ENCODE measurements at places on chromosomes 13 and 19.
A peak's percentile ranks its signal among the peaks of the same experiment; 100 is the strongest.

DNA sequence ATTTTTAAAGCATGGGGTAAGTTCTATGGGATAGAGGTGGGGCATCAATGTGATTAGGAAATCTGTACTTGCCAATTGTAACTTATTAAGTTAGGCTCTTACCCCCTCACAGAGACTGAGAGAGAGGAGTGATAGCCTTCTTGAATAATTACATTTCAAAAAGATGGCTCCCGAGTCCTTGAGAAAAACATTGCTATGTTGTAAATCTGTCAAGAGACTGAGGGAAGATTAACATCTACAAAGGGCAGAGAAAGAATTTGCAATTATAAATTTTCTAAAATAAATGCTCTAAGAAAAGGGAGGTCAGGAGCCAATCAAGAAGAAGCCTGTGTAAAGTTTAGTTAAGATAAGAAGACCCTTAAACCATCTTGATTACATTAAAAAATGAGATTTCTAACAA, 1570.8 kb downstream of the OLFM4 start:
- DNase-seq = no peak

DNA sequence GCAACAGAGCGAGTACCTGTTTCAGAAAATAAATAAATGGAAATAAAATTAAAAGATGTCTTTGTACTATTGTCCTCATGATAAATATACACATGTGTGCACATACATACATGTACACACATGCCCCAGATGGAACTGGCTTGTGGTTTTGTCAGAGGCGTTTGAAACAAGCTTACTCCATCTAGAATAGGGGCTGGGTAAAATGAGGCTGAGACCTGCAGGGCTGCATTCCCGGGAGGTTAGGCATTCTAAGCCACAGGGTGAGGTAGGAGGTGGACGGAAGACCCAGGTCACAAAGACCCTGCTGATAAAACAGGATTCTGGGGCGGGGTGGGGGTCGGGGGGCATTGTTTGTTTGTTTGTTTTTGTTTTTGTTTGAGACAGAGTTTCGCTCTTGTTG, 8.1 kb upstream of the SIN3B start:
- no peak for DNase-seq

GRCh38 chr13:109422161-109422560, 364.2 kb downstream of the IRS2 start:
- no peak for DNase-seq

- DNase-seq = no peak
Measured at GRCh38 chr19:57818378-57818777, 3.7 kb upstream of the ZNF552 start.

- no peak for DNase-seq
Measured at GRCh38 chr19:7865262-7865911, 8.8 kb downstream of the PRR36 start.

DNA sequence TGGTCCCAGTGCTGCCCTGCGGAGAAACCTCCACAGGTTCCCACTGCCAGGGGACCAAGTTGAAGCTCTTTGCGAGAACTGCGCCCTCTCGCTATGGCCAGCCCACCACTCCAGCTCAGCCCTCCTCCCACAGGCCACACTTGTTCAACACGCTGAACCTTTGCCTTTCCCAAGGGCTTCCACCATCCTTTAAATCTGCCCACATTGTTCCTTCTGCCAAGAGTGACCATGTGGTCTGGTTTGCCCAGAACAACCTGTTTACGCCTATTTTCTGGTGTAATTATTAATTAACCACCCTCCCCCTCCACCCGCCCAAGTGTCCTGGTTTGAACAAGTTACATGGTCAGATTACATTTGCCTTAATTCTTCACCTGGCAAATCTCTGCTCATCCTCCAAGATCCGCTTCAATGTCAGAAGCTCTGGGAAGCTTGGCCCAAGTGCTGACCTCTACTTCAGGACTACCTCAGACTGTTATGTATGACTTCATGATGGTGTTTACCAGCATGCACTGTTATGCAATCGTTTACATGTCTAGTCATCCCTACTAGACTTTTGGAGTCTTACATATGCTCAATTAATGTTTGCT, 12.0 kb upstream of the USP12 start:
- no peak for DNase-seq

GRCh38 chr13:109650861-109651260, 135.5 kb downstream of the IRS2 start:
- no peak for DNase-seq

DNA sequence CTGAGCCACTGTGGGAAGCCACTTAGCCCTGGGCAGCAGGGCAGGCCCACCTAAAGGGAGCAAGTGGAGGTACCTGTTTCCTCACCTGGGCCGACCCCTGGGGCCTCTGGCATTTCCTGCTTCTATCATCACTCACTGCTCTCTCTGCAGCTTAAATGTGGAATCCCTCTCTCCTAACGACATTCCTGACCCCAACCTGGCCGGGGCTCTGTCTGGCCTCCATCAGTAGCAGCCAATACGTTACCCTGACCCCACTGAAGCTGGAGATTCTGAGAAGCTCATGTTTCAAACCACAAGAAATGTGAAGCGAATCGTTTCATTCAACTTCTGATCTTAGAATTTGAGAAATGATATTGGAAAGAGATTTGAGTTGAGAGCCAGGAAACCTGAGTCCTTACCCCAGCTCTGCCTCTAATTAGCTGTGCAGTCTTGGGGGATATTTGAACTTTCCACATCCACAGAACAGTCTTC, 39.9 kb downstream of the DOCK9 start:
- no peak for DNase-seq

- no peak for DNase-seq
Measured at GRCh38 chr19:28234637-28235036, 978.3 kb downstream of the UQCRFS1 start.

- DNase-seq = no peak
Measured at GRCh38 chr13:27918918-27919658, 712 bp upstream of the PDX1 start.

DNA sequence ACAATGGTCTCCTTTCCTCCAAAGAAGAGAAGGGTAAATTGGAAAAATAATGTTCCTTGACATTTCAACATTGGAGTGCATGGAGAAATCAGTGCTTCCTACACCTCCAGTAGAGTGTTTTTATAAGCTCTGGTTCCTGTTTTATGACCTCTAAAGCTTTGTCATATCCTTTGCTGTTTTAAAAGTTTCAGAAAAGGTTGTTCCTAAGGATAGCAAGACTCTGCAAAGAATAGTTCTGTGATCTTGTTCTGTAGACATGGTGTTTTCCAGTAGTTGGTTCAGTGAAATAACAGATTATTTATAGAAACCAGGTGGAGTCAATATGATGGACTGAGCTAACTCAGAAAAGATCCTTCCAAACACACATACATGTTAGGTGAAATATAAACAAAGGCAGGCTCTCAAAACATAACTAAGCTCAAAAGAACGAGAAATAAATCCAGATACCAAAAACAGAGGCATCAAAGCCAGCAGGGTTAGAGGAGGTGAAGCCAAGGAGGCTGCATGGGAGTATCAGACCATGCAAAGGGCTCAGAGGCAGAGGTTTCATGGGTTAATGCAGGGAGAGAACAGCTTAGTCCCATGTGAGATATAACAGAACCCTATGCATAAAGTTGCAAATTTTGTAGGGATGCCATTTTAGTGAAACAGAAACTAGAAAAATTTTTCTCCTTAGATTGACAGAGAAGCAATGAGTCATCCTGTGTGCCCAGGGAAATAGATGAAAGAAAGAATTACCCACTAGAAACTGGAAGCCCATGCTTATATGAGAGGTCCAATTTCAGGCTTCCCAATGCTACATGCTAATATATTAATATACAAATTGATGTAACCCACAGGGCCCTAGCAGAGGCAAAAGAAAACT, 44.3 kb downstream of the SHISA2 start:
- no peak for DNase-seq

GRCh38 chr13:76965759-76966421, 17.6 kb downstream of the ACOD1 start:
- no peak for DNase-seq

DNA sequence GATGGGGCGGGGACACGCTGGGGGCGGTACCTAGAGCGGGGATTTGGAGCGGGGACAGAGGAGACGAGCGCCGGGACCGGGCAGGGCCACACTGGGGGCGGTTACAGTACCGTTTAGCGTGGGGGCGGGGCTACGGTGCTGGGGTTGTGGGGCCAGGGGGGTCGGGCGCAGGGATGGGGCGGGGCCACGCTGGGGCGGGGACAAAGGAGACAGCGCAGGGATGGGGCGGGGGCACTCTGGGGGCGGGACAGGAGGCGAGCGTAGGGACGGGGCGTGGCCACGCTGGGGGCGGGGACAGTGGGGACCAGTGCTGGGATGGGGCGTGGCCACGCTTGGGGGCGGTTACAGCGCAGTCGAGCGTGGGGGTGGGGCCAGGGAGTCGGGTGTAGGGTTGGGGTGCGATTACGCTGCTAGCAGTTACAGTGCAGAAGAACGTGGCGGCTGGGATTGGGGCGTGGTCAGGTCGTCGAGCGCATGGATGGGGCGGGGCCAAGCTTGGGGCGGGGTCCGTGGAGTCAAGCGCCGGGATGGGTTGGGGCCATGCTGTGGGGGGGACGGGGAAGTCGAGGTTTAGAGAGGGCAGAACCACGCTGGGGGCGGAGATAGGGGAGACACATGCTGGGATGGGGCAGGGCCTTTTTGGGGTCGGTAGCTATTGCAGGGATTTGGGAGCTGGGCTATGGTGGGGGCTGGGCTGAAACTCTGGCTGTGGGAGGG, 660 bp downstream of the ALKBH7 start:
- DNase-seq = peak; percentile 96

DNA sequence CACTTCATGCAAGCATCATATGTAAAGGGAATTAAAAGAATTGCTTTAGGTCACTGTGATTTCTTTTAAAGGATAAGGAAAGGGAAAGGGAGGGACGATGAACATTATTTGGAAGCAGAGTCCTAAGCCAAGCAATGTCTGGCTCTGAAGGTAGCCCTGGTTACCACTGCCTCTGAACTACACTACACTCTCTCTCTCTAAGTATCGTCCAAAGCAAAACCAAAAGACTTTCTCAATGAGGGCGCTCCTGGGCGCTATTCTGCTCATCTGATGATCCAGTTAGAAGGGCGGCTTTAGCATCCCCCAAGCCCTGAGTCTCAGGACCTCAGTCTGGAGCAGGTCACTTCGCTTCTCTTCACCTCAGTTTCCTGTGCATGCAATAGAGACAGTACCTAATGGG, 26.2 kb downstream of the FOXO1 start:
- no peak for DNase-seq

- no peak for DNase-seq
Measured at GRCh38 chr13:110636701-110637201, 21.4 kb downstream of the NAXD start.

DNA sequence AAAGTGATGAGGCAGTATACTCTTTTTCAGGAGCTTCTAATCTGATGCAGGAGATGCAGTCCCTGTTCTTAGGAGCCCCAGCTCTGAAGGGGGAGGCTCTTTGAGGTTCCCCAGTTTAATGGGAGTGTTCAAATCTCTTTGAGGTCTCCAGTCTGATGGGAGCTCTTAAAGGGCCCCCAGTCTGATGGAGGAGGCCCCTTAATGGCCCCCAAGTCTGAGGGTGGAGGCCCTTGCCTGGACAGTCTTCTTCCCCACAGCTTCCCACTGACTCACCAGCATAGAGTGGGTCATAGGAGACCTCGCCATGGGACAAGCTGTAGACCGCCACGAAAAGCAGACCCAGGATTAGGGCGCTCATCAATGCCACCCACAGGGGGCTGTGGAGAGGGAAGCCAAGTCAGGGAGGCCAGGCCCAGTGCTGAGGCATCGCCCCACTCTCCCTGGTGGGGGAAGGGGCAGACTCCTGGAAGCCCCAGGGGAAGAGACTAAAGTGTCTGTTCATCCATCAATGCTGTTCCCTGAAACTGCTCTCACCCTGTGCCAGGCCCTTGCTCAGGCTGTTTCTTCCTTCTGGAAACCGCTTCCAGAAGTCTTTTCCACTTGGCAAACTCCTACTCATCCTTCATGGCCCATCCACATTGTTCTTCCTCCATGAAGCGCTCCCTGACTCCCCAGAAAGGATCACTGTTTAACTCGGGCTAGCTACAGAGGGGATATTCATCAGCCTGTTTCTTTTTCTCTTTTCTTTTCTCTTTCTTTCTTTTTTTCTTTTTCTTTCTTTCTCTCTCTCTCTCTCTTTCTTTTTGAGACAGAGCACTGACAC, 2.1 kb downstream of the TM6SF2 start:
- no peak for DNase-seq

GRCh38 chr13:114050536-114051450, 76.9 kb upstream of the C13orf46 start:
- DNase-seq = no peak

- DNase-seq = no peak
Measured at GRCh38 chr19:10402441-10403038, 802 bp downstream of the CDC37 start.
